Fibroblast of lung (primary cell): ENCODE measurements at places on chromosomes 4 and X. TPM values are rescaled to one million over a fixed set of nuclear protein-coding genes. Genes with fewer than 3 reads are reported as not detected.

KLF8 gene
- total RNA-seq, result 1.0 and 3.0 TPM in 2 replicates

PCDH7 gene
- 2.3 and 9.0 TPM in 2 replicates for total RNA-seq

SERTM2 gene
- total RNA-seq, result under 0.01 TPM in 2 replicates

FRMD7 gene
- under 0.01 and 0.26 TPM in 2 replicates for total RNA-seq

MAGEA2B gene
- not detected in 2 replicates for total RNA-seq

HHIP gene
- under 0.01 TPM in 2 replicates for total RNA-seq

CNKSR2 gene
- 0.33 and 1.5 TPM in 2 replicates for total RNA-seq

GIMD1 gene
- total RNA-seq, result not detected in 2 replicates

DMD gene
- 4.1 and 5.1 TPM in 2 replicates for total RNA-seq
